Chondrocyte (in vitro differentiated cells): ENCODE measurements at places on chromosomes 16 and 17. TPM values are rescaled to one million over a fixed set of nuclear protein-coding genes. Genes with fewer than 3 reads are reported as not detected.

GRCh38 chr17:56929362-56929969 lies 15.6 kb upstream of the TRIM25 start:
- peaks cover 1% of the 10 kb centered on the region for H3K36me3 ChIP-seq
- no peak overlapping the region for H3K27ac ChIP-seq
- DNase-seq: no peak

The CTRB2 gene
- total RNA-seq: not detected in 3 replicates

The KRT32 gene
- not detected in 3 replicates for total RNA-seq

- peaks cover 4% of the 10 kb centered on the region for H3K36me3 ChIP-seq
- H3K27me3 ChIP-seq: peaks cover 80% of the 10 kb centered on the region
- peaks cover 9% of the 10 kb centered on the region for H3K4me1 ChIP-seq
- H3K27ac ChIP-seq: no peak overlapping the region
Observed at GRCh38 chr17:48612854-48613691, 2.0 kb downstream of the HOXB8 start.
